Stimulated activated CD4-positive, alpha-beta T cell treated with anti-CD3 and anti-CD28 coated beads, Interleukin-1b, Interleukin-23, amount 100 ng/mL, for 1 hour (primary cell): ENCODE measurements at places on chromosomes 11 and 22.

- DNase-seq: no peak
These were observed 99.5 kb downstream of the ZNF280B start for GRCh38 chr22:22408731-22409696.

DNA sequence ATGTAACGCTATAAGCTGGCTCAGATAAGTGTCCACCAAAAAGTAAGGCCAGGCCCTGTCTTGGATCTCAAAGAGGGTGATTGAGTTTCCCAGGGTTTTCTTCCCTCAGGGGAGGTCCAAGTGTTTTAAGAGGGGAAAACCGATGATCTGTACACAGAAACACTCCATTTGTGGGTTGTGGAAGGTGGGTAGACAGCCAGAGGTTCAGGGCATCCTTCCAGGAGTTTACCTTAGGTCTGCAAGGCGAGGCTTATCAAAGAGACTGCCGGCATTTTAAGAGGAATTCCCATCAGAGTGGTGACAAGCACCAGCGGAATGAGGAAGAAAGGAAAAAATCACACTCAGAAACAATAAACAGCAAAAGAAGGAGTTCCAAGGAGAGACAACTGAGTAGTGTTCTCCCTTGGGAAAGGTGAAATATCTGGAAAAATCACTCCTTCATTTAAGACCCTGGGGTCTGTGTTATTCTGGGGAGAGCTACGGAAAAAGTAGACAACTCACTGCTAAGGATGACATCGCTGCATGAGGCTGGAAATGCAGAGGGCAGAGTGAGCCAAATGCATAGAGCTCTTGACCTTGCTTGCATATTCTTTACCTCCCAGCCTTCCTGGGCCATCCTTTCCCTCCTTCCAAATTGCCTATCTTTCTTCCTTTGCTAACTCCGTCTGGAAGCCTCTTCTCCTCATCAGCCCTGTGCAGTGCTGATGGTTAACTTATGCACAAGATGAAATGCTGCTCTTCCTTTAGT lies 22.1 kb upstream of the MMP7 start:
- DNase-seq: no peak

GRCh38 chr11:103961010-103961409 lies 75.4 kb upstream of the DDI1 start:
- no peak for DNase-seq

DNA sequence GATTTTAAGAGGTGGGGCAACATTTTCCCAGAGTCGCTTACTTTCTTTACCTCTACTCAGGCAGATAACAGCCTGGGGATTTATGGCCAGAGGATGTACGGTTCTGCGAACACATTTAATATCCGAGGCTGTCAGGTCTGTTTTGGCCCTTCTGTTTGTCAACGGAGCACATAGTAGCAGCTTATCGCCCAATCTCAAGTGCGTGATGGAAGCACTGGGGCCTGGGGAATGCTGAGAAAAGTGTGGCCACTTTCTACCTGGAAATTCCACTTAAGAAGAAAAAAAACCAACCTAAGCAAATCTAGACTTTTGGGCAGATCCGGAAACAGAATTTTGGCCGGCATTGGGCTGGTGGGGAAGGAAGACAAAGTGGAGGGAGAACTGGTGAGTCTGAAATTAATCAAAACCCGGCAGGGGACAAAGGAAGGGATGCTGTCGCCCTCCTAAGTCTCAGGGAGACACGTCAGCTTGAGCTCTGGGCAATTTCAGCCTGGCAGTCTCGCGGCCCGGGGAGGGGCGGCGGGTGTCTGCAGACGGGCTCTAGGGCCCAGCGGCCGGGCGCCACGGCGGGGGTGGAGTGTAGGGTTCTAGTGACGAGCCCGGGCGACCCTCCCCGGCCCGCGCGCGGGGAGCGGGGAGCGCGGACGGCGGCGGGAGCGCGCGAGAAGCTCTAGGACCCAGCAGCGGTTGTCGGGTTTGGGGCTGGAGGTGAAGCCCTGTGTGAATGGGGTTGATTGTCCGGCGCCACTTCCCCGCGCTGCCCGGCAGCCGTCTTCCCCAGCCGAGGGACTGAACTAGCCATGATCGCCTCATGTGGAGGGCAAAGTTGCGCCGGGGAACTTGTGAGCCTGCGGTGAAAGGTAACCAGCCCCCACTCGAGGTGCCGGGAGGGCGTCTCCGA lies at the start of gene AMOTL1:
AMOTL1 (plus strand) TSS at position 656 of the 901 bp plus-strand sequence; CDS start at position 812, 156 bp downstream.
- DNase-seq: no peak

DNA sequence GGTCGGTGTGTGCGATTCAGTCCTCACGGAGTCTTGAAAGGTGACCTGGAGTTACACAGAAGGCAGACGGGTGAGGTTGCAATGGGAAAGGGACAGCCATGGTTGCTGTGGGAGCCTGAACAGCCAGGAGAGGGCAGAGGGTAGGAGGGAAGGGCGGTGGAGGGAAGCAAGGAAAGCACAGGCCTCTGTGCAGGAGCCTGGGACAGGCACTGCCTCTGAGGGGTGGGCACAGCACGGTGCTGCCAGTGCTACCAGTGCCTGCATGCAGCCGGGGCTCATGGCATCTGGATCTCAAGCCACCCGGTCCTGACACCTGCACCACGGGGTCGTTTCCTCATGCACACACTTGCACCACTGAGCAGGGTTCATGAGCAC lies 401.0 kb downstream of the TBC1D22A start:
- no peak for DNase-seq

DNA sequence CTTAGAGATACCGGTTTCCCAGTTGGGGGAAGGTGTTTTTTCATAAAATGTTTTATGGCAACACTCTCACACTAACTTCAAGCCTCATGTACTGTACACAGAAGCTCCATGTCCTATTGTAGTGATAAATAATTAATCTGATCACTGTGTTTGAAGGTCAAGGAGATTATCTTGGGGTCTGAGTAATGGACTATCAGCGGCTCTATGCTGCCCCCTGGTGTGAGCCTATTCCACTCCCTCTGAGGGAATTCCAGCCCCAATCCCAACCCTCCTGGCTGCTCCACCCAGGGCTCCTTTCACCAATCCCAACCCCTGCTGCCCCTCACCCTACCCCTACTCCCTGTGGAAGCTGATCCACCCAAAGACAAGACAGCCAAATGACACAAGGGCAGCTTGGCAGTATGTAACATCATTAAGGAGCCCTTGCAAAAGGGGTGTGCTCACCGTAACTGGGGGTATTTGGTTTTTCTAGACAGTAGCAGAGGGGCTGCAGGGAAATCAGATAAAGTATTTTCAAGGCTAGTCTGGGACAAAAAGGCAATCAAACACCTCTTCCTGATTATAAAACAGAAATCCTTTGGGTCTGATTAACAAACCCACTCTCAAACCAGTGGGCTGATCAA lies 22.3 kb downstream of the HPS4 start:
- DNase-seq: peak; percentile 24

- DNase-seq: no peak
These were observed 104.0 kb downstream of the CACNA1I start for GRCh38 chr22:39674536-39674935.

DNA sequence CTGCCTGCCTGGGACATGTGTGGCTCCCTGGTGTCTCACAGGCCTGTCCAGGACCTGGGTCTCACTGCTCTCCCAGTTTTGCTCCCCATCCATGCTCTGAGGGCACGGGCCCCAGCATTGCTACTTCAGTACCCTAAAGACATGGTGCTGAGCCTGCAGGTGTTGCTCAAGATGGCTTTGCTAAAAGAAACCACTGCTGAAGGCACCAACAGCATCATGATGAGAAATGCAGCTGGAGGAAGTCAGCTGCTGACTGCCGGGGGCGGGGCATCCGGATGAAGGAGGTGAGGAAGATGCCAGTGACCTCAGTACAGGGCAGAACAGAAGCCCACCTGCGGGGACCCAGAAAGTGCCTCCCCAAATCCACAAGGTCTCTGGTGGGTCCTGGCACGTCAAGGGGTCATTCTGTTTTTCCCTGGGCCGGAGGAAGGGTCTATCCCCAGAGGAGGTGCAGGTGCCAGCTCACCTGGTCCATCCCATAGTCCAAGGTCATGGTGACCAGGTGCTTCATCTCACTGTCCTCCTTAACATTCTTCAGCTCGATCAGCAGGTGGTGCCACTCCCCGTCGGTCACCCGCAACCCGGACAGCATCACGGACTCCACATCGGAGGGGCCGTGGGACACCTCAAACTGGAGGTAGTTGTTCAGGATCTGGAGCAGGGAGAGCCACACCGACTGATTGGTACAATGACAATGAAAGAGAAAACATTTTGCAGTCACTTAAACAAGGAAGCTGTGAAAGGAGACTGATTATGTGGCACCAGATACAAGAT lies 63.9 kb downstream of the TRMU start:
- DNase-seq: no peak

DNA sequence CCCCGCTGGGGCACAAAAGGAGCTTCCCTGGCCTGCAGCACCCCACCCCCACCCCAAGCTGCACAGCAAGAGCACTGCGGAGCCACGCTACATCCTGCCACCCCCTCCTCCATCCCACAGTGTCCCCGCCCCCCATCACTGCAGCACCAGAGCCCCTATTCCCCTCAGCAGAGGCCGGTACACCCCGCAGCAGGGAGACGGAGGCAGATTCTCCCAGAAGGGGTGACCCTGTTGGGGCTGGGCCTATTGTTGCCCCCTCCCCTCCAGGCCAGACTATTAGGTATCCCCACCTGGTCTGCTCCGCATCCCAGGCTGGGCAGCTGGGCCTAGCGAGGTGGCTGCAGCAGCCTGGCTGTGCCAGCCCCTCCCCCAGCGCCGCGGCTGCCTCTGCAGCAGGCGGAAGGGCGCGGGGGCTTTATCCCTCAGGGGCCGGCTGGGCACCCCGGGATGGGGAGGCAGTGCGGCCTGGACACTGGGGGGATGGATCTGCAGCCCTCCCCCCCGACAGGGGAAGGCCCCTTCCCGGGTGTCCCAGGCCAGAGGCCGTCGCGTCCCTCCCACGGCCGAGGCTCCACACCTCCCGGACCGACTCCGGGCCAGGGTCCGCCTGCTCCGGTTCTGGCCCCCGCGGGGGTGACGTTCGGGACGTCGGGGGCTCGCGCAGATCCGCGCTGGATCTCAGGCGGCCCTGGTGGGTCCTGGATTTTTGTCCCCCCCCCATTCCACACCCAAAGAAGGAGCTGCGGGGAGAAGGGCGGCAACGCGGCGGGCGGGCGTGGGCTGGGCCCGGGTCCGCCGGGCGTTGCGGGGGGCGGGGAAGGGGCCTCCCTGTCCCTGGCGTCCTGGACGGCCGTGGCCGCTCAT lies 943 bp downstream of the DUSP8 start:
- DNase-seq: no peak

DNA sequence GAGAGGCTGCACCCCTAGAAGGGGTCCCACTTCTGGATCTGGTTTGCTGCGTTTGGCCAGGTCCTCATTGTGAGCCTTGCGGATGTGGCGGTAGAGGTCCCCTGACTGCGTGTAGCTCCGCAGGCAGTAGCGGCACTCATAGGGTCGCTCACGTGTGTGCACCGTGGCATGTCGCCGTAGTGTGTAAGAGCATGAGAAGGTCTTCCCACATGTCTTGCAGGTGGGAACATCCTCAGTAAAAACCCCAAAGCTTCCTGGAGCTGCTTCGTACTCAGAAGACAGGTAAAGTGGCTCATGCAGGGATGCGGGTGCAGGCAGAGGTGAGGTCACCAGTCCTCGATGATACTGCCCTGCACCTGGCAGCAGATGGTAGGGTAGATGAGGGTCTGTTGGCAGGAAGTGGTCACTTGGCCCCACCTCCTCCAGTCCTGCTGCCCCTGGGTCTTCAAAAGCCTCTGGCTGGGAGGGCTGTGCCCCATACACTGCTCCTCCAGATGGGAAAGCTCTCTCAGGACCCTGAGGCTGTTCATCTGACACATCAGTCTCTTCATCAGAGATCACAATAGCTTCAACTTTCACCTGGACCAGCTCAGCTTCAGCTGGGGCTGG lies 1.7 kb downstream of the ZBTB3 start:
- DNase-seq: no peak

GRCh38 chr22:32587449-32587848 lies 112.8 kb downstream of the FBXO7 start:
- no peak for DNase-seq

GRCh38 chr22:42368379-42369249 lies 63.6 kb downstream of the NFAM1 start:
- no peak for DNase-seq

DNA sequence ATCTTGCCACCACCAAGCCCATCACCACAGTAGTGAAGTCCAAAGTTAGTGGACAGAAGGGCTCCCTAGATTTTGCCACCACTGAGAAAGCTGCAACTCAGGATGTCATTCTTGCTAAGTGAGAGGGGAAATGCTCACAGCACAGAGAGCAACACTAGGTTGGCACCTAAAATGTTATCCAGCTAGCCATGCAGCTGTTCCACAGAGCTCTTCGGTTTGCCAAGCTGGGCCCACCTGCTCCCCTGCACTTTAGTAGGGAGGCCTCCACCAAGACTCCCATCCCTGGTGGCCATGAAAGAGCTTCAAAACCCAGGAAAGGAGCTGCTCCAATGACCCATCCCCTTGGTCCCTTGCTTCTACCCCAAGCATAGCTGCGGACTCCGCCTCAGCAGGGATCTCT lies 63.8 kb downstream of the TRIM29 start:
- no peak for DNase-seq
